Heart right ventricle (tissue), 16 donors: ENCODE measurements at places on chromosomes 5 and 9.

DNA sequence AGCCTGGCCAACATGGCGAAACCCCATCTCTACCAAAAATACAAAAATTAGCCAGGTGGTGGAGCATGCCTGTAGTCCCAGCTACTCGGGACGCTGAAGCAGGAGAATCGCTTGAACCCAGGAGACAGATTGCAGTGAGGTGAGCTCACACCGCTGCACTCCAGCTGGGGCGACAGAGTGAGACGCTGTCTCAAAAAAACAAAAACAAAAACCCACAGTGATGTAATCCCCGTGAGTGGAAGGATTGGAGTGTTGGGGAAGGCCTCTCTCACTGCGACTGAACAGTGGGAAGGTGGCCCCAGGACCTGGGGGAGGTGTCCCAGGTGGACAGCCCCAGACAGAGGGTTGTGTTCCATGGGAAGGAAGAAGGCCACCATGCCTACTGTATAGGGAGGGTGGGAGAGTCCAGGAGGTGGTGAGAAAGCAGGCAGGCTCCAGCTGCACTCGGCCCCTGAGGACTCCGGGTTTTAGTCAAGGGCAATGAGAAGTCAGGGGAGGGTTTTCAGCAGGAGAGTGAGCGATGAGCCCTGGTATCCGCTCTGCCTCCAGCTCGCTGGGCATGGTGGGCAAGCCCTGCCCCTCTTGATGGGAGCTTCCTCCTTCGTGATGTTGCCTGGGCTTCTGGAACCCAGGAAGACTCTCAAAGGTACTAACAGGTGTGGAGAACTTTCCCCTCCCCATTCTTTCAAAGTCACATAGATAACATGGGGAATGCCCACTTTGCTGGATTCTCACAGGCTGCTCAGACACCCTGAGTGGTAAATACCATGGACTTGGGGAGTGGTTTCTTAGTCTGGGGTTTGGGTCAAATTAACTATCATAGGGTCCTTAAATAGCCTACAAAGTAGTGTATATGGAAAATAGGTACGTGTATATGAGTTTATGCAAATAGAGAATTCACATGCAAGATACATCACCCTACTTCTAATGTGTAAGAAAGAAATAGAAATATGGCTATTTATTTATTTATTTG, 74.7 kb downstream of the PPARGC1B start:
- no peak for DNase-seq

GRCh38 chr5:95283761-95284571, 928 bp downstream of the MCTP1 start:
- peak; percentile 25 for DNase-seq

- no peak for DNase-seq
Observed at GRCh38 chr5:101688156-101688555, 607.9 kb downstream of the SLCO4C1 start.

DNA sequence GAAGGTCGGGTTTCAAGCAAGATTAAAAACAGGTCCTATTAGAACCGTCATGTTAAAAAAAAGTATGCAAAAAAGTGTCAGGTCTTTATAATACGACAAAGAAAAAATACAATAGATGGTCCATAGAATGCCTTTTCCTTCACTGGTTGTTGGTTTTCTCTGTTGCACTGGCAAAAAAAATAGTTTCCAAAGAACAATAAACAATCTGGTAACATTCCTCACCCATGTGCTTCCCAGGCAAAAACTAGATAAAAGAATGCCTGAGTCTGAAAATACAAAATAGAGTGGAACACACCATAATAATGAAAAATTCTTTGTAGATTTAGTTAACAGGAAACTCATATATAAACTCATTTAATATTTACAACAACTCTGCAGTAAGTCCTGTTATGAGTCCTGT, 590.0 kb upstream of the DMAC1 start:
- no peak for DNase-seq

- no peak for DNase-seq
Observed at GRCh38 chr5:159149085-159149484, 49.4 kb upstream of the EBF1 start.

DNA sequence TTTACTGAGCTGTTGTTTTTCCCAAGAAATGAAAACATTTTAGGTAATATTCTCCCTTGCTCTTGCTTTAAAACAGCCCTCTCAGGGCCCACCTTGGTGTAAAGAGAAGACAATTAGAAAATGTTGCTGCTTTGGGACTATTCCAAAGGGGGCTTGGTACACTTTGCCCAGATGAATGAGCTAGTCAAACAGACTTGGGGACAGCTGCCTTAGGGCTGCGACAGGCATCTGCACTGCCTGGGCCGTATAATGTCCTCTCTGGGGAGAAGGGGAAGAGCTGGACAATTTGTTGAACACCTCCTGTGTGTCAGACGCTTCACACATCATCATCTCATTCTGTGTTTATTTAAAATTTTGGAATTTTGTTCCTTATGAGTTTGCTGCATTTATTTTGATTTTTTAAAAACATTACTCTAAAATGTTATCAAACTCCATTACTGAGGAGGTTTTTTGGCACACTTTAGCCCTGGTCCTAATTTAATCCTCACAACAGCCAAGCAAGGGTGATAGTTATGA, 28.8 kb downstream of the C5orf58 start:
- DNase-seq, result no peak

- DNase-seq, result no peak
Observed at GRCh38 chr9:81377921-81378320, 311.4 kb downstream of the TLE1 start.
